ENCODE measurements at places on chromosomes 4 and X. TPM values are rescaled to one million over a fixed set of nuclear protein-coding genes. Genes with fewer than 3 reads are reported as not detected.

- no peak overlapping the region for H3K27ac ChIP-seq
- no peak for DNase-seq
Measured at GRCh38 chr4:120053911-120054310, 12.7 kb downstream of the MAD2L1 start.

The KIF4A gene
- 0.35 TPM for total RNA-seq

GRCh38 chr4:74311696-74312313 is 3.5 kb downstream of the EPGN start:
- H3K27ac ChIP-seq = no peak overlapping the region
- H3K4me1 ChIP-seq = no peaks in the 10 kb centered on the region
- peak; percentile 79 for DNase-seq
- H3K27me3 ChIP-seq = no peaks in the 10 kb centered on the region

DNA sequence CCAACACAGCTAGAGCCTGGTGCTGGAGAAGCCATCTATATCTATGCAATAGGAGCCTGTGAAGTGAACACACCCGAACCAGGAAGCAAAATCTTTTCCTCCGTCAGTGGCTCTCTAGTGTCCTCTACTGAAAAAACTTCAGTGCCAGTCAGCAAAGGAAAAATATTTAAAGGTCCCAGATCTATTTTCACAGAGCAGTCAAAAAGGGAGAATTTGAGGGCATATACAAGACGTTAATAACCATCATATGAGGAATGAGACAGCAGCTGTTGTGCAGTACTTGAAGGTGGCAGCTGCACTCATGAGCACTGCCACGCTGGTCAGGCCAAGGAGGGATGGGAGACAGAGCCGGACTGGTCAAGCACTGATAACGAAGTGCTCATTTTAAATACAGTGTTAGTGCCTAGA is 14.4 kb downstream of the MCUB start:
- no peaks in the 10 kb centered on the region for H3K4me1 ChIP-seq
- DNase-seq = no peak
- no peaks in the 10 kb centered on the region for H3K36me3 ChIP-seq
- H3K27ac ChIP-seq = no peak overlapping the region
- no peaks in the 10 kb centered on the region for H3K27me3 ChIP-seq

DNA sequence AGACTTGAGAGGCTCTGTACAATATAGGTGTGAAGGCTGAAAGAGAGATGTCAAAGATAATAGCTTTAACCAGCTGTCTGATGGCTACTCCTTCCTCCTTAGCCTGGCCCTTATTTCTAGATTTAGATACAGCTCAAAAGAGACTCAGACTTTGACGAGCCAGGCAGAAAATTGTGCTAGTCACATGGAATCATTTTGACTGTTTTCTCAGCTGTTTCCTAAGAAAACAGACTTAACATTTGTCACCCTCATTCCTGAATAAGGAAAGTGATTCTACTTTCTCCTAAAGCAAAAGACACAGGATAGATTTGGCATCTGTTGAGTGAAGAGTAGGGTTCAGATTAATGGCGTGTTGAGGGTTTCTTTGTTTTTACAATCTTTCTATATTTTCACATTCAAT is 340.7 kb downstream of the DHX15 start:
- H3K36me3 ChIP-seq = no peaks in the 10 kb centered on the region
- H3K27ac ChIP-seq = no peak overlapping the region
- no peak overlapping the region for H3K4me3 ChIP-seq
- H3K4me1 ChIP-seq = no peaks in the 10 kb centered on the region
- no peaks in the 10 kb centered on the region for H3K27me3 ChIP-seq

DNA sequence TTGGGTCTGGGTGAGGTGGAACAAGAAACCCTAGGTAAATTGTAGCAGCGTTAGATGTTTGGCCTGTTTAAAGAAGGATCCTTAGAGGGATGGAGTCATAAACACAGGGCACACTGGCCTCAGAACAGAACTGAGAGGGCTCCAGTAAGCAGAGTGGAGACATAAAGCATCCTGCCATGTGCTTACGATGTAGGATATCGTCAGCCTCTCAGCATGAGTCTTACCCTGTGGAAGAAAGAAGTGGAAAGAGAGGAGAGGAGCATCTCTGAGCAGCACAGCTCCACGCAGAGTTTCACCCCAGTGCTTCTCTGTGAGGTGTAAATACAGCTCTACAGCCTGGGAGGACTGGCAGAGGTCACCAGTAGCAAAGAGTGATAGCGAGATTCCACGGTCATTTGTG is 27.8 kb upstream of the SORBS2 start:
- H3K27ac ChIP-seq = no peak overlapping the region
- no peaks in the 10 kb centered on the region for H3K4me1 ChIP-seq
- no peak for DNase-seq
- H3K27me3 ChIP-seq = no peaks in the 10 kb centered on the region
- no peaks in the 10 kb centered on the region for H3K36me3 ChIP-seq
- H3K4me3 ChIP-seq = no peak overlapping the region

DNA sequence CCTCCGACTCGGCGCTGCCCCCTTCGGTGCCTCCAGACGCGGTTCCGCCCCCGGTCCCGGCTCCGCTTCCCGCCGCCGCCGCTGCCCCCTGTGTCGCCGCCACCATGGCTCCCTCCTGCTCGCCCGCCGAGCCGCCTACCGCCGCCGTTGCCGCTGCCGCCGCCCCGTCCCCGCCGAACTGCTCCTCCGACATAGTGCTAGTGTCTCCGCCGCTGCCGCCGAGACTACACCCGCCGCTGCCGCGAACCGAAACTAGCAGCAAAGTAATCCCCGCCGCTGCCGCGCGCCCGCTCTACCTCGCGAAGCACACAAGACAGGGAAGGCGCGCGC is 340 bp downstream of the HNRNPD start:
- peaks cover 16% of the 10 kb centered on the region for H3K4me1 ChIP-seq
- no peak for DNase-seq
- H3K27me3 ChIP-seq = no peaks in the 10 kb centered on the region
- H3K27ac ChIP-seq = peak overlapping the region; percentile 99
- H3K36me3 ChIP-seq = peaks cover 2% of the 10 kb centered on the region

- DNase-seq = no peak
- no peak overlapping the region for H3K27ac ChIP-seq
- peaks cover 4% of the 10 kb centered on the region for H3K36me3 ChIP-seq
- H3K4me3 ChIP-seq = no peak overlapping the region
Measured at GRCh38 chrX:16743604-16744325, 24.4 kb downstream of the SYAP1 start.

The ARMCX4 gene
- total RNA-seq = 16.0 TPM

The TCEAL2 gene
- 2.6 TPM for total RNA-seq

DNA sequence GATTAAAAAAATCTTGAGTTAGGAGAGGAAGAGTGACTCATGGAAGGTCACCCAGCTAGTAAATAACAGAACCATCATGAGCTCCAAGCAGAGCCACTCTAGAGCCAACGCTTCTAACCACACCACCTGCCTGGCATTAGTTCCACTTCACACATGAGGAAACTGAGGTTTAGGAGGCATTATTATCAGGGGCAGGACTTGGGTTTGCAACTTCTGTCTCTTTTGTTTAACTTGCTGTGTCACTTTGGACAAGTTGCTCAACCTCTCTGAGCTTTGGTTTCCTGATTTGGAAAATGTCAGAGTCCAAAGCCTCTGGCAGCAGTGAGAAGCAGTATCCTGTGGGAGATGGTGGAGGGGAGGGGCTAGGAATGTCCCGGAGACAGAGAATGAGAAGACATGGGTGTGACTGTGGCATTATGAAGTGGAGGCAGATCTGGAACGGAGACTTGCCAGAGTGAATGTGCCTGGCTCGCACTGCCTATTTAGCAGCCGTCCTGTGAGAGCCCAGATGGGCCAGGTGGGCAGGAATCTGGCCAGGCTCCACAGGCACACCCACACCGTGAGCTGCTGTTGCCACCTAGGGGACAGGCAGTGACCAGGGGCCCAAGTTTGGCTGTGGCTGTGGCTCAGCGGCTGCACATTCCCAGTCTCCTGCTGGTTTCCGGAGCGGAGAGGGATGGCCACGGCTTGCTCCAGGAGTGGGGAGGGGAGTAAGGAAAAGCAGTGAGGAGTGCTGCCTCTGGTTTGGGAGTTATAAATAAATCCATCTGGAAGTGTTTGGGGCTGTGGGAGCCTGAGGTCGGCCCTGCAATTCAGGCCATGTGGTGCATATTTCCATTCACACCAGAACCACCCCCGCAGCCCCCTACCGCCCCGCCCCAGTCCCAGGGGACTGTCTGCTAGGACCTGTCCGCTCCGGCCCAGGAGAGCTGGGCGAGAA is 93.4 kb downstream of the NHSL2 start:
- H3K27ac ChIP-seq = peak overlapping the region; percentile 69
- peak; percentile 61 for DNase-seq
- H3K36me3 ChIP-seq = no peaks in the 10 kb centered on the region

The NXF2 gene
- total RNA-seq = not detected

GRCh38 chr4:173014836-173015235 is 153.8 kb upstream of the GALNT7 start:
- H3K4me1 ChIP-seq = no peaks in the 10 kb centered on the region
- no peak for DNase-seq
- H3K4me3 ChIP-seq = no peak overlapping the region
- no peaks in the 10 kb centered on the region for H3K36me3 ChIP-seq

DNA sequence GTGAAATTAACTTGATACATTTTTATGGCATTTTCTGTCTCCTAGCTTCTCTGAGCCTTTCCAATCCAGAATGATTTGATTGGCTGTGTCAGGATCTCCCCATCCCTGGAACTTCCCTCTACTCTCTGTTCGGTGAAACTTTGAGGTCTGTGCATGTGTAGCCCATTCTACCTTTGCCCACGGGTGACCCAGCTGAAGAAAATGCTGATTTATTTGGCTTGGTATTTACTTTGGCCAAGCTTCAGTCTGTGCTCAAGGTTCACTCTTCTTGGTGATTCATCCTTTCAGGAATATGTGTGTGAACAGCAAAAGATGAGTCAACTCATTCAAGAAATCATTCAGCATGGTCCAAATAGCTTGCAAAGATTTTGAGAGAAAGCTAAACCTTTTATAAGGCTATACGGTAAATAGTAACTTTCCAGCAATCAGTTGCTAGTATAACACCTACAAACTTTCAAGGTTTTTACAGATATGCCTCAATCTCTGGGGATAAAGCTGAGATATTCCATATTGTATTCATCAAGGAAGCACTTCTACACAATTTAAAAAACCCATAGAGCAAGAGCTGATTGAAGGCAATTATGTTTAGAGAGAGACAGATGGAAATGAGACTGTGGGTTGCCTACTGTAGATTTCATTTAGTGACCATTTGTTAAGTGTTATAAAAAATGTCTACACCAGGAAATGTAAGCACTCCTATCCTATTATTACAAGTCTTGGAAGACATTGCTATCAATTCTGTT is 233.9 kb upstream of the CXXC4 start:
- H3K36me3 ChIP-seq = no peaks in the 10 kb centered on the region
- no peaks in the 10 kb centered on the region for H3K4me1 ChIP-seq
- H3K27ac ChIP-seq = no peak overlapping the region
- H3K4me3 ChIP-seq = no peak overlapping the region
- DNase-seq = no peak

The TXK gene
- 7.9 TPM for total RNA-seq
